G401 (cell line): ENCODE measurements at places on chromosomes 12 and 14.

DNA sequence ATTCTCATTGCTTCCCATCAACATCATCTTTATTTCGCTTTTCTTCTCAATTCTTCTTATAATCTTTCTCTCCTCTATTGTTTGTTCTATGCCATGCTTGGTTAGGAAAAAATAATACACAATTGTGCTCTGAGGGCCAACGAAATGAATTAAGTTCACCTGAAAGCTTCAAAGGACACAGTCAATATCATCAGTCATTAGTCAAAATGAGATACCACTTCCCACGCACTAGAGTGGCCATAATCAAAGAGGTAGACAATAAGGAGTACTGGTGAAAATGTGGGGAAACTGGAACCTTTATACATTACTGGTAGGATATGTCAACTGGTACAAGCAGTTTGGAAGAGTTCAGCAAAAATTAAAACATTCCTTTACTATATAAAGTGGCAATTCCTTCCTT, 91.5 kb downstream of the TMTC1 start:
- DNase-seq: no peak

GRCh38 chr14:20048202-20048601, 11.6 kb upstream of the OR4L1 start:
- no peak for DNase-seq

- no peak for DNase-seq
These were observed 8.0 kb downstream of the KMT2D start for GRCh38 chr12:49052451-49053208.

- DNase-seq: no peak
These were observed 196.0 kb downstream of the DUSP6 start for GRCh38 chr12:89156340-89156739.

DNA sequence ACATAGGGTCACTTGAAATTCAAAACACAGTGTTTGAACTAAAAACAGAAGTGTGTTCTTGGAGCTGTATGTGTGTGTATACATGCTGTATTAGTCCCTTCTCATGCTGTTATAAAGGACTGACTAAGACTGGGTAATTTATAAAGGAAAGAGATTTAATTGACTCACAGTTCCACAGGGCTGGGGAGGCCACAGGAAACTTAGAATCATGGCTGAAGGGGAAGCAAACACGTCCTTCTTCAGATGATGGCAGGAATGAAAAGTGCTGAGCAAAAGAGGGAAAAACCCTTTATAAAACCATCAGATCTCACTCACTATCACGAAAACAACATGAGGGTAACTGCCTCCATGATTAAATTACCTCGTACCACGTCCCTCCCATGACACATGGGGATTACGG, 224.1 kb downstream of the BCAT1 start:
- DNase-seq: no peak

GRCh38 chr12:53196486-53196885, 10.6 kb downstream of the ITGB7 start:
- no peak for DNase-seq

GRCh38 chr12:100528471-100529127, 44.9 kb upstream of the GAS2L3 start:
- no peak for DNase-seq

DNA sequence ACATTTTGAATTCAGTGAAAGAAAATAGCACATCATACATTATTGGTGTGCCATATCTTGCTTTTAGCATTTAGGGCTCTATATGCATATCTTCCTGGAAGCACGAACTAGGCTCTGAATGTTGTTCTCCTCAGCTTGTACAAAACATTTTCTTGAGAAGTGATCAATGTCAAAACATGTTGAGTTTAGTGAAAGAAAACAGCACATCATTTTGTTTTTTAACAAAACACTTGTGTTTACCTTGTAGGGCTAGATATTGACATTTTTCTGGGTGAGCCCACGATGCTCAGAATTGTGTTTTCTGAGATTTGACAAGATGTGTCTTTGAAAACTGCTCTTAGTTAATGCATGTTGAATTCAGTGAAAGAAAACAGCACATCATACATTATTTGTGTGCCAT, 81.0 kb downstream of the ASCL4 start:
- DNase-seq: no peak

DNA sequence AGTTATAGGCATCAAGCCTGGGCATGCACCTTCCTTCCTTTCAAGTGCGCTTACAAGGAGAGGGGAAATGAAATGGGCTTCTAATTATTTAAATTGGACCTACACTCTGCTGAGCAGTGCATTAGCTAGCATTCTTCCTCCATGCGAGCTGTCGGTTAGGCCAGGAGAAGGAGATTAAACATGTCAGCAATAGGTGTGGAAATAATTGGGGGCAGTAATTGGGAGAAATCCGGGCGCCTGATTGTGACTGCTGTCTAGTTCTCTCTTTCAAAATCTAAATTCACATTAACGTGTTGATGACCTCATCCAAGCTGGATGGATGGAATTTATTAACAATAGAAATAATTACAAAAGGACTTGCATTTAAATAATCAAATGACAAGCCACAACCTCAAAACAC, 86.2 kb upstream of the SEL1L start:
- DNase-seq: no peak

DNA sequence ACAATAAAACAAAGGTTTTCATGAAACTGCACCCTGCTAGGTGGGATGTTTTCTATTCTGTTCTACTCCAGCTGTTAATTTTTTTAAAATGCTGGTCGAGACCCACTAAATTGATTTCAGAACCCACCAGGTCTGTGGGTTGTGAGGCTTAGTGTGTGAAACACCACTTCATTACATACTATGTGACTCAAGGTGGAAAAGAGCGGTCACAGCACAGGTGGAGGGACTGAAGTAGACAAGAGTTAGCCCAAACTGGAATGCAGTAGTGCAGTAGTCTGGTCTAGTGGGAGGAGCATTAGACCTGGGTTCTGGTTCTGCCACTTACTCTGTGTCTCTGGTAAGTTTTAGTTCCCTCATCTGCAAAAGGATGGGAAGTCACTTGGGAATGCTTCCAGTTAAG, 12.2 kb downstream of the DDX55 start:
- DNase-seq: no peak

- DNase-seq: peak; percentile 23
These were observed 17.0 kb downstream of the OR8S1 start for GRCh38 chr12:48542300-48542928.

DNA sequence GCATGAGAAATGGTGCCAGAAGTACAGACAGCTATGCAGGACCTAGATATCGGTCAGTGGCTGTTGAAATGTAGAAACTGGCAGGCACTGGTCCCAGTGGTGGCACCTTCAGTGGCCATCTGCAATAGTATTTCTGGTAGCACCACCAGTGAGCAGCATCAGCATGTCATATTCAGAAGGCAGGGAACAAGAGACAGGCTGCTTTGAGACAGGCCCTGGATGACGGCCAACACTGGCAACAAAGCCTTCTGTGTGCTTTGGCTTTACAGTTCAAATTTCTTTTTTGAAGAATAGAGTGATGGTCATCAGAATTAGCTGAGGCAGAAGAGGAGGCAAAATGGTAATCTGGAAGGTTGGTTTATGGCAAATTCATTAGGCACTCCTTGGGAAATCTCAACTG, 273.4 kb upstream of the SLC16A7 start:
- DNase-seq: peak; percentile 37

DNA sequence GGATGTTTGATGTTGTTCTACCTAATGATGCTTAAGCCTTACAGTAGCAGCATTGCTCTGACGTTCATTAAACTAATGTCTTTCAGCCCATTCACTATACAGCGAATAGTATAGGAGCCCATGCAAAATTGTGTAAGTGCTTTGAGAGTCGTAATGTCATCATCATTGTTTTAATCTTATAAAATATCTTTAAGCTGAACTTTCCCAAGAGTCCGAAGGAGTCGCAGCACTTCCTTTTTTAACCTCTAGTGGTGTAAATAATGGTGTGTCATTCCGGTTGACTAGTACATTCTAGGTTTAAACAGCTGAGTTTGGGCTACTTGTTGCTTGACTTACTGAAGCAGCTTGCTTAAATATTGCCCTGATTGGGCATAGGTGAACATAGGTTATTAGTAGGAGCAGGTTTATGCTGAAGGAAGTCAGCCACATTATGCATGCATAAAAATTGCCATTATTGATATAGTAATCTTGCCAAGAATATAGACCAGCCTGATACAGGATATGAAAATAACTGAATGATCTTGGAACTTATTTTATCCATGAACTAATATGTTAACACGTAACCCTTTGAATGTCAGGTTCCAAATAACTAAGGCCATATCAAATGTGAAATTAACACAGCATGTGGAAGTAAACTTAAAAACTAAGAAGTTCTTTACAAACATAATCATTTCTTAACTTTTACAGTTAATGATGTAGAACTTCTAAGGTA, 2.6 kb downstream of the WNK1 start:
- peak; percentile 46 for DNase-seq

GRCh38 chr12:55932551-55932910, 1.6 kb downstream of the DGKA start:
- peak; percentile 52 for DNase-seq

GRCh38 chr12:33438025-33438772, 1.4 kb downstream of the SYT10 start:
- no peak for DNase-seq

DNA sequence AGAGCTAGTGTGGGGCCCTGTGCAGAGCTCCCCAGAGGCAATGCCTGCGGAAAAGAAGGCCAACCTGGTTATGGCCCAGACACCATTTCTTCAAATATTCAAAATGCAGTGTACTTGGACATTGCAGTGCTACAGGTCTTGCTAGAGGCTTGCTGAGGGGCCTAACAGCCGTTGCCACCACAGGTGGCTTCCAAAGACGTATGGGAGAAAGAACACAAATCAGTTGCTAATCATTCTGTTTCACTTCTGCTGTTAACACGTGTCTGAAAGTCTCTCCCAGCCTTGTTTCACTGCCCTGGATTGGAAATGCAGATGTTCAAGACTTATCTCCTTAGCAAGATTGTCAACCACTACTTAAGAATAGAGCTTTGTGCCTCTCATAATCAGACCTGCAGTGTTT, 925.9 kb downstream of the GALC start:
- no peak for DNase-seq

DNA sequence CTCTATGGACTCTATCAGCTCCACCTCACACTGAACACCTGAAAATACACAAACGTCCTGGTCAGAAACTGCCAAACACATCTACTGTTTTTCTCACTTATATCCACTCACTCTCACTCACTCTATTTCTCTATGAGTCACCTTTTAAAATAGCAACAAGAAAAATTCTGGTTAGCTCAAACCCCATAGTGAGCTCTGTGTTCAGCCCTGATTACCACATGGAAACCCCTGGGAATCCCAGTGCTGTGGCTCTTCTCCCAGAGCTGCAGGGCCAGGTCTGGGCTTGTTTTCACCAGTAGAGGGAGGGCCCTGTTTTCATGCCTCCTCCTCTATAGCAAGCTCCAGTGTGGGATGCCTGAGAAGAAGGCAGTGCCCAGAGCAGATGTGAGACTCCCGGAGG, 1126.1 kb downstream of the TMEM121 start:
- DNase-seq: no peak

DNA sequence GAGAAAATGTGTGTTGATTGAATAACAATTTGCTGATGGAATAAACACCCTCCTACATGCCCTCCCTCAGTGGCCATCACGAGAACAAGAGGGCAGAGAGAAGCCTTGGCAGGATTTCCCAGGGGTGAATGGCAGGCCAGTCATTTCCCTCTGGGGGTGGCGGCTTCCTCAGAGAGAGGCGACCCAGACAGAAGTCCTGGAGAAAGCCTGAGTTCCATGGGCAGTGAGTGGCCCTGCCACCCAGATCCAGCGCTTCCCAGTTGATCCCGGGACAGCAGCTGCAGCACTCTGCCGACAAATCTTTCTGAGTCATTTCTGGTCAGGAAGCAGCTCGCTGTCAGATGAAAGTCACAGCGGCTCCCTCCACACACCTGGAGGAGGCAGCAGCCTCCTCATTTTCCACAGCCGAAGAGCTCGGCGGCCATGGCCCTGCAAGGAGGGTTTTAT, 123.0 kb downstream of the SCARB1 start:
- DNase-seq: no peak

- no peak for DNase-seq
These were observed 78.1 kb downstream of the CHST11 start for GRCh38 chr12:104534857-104535248.

GRCh38 chr14:96938946-96939345, 141.8 kb downstream of the VRK1 start:
- DNase-seq: no peak

DNA sequence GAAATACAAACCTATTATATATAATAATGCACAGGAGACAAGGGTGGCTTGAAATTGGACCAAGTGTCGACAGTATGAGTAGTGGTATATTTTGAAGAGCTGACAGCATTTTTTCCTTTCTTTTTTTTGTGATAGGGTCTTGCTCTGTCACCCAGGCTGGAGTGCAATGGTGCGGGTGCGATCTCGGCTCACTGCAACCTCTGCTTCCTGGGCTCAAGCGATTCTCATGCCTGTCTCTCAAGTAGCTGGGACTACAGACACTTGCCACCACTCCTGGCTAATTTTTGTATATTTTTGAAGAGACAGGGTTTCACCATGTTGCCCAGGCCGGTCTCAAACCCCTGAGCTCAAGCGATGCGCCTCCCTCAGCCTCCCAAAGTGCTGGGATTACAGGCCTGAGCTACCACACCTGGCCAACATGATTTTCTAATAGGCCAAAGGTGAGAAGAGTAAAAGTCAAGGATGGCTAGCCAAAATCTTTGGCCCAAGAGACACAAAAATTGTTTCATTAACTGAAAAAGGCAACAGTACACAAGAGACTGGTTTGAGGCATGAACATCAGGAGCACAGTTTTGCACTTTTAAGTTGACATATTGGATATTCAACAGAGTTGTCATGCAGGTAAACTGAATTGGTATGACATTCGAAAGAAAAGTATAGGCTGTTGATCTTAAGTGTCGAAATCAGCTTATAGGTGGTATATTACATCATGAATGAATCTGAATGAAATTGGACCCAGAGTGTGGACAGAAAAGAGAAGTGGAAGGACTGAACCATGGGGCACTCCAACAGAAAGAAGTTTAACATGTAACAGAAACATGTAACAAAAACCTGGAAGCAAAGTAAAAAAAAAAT, 12.5 kb downstream of the HNRNPC start:
- DNase-seq: no peak

DNA sequence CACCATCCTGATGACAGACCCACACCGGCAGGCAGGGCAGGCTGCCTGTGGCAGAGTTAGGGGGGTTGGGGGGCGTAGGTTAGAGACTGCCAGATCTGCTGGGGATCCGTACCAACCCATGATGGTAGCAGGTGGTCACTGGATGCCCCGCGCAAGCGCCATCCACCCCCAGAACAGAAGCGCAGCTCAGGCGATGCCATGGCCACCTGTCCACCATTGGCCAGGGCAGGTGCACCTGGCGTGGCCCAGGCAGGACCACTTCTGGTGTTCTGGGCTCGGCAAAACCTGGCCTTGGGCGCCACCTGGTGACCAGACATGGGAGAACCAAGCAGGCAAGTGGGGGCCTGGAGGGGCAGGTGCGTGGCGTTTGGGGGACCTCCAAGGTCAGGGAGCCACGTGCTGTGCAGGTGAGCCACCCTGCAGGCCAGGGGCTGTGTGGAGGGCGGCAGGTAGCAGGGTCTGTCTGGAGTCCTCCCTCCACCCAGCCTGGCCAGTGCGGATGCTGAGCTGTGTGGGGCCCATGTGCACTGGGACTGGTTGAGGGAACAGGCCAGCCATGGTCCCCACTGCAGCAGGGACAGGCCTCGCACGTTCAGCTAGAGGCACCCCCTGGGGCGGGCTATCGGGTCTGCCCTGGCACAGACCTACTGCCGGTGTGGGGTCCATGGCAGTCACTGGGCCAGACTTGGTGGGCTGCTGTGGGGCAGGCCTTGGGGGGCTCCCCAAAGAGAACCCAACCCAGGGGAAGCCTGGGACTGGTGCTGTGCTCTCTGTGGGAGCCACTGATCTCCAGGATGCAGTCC, 15.6 kb downstream of the BAG5 start:
- peak; percentile 94 for DNase-seq
